NCI-H2107 (cell line): ENCODE measurements at places on chromosomes 2 and 18.
A peak's percentile ranks its signal among the peaks of the same experiment; 100 is the strongest.

DNA sequence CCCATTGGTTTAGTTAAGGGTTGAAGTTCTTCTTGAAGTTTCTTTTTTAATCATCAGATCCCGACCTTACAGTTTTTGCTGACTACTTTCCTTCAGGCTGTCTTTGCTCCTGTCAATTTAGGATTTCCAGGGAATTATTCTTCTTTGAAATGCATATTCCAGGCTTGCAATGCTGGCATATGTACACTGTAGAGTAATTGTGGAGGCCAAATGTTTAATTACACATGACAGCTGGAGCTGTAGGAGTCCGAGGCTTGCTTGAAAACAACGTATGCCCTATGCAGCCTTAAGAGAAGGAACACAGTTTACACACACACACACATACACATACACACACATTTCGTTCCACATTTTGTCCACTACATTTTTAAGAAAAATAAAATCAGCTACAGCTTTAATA is 602.3 kb downstream of the TMEM182 start:
- no peak for DNase-seq

DNA sequence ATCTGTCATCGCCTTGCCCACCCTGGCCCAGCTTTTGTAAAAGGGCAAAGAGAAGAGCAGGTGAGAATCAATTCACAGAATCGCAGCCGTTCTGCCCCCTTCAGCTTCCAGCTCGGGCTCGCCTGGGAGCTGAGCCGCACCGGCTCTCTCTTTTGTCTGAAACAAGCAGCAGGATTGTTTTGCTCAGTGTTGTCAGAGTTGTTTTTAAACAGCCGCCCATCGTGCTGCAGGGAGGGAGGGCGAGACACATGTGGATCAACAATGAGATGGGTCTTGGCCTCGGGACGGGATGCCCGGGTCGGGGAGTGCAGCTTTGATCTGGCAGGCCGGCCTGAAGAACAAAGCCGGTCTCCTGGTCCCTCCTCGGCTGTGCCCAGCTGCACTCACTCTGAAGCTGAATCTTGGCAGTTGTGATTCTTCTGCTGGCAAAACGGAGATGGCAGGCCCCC is 39.7 kb upstream of the HDAC4 start:
- no peak for DNase-seq

DNA sequence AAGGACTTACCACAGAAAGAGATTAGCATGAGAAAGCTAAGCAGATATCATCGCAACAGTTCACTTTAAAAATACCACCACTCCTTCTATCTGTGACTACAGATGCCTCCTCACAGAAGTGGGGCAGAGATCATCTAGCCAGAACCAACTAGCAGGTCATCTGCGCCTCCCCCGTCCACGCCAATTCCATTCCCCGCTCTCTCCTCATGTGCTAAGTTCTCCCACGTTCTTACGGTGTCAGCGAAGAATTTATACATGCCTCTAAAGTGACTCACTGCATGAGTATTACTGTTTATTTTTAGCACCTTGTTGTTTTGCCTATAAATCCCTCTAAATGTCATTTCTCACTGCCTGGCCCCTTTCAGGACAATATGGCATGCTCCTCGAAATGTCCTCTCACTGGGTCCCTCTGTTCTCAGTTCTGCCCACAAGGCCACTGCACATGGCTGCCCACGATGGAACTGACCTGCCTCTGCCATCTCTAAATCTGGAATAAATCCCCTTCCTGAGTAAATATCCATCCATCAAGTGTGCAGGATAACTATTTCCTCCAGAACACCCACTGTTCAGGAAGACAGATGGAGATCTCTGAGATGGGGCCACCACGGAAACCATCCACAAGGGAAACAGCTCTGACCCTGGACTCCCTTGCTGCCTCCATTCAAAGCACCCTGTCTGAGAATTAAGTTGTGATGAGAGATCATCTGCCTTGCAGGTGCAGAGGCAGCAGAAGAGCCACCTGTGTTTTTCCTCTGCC is 137.7 kb downstream of the IRS1 start:
- no peak for DNase-seq

GRCh38 chr2:95240091-95240490 is 32.8 kb downstream of the ZNF892 start:
- no peak for DNase-seq

GRCh38 chr2:148932536-148932935 is 57.5 kb downstream of the KIF5C start:
- no peak for DNase-seq

DNA sequence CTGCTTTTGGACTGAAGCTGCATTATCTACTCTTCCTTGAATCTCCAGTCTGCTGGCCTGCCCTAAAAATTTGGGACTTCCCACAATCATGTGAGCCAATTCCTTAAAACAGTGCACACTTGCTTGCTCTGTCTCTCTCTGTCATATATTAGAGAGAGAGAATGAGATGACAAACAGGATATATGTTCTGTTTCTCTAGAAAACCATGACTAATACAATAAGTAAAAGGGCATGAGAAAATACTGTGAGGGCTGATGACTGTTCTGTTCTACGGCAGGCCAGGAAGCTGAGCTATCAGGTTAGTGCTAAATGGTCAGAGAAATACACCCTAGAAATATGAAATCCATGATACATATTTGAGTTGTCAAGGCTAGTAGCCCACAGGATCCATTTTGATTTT is 1896.8 kb upstream of the CELF4 start:
- no peak for DNase-seq

DNA sequence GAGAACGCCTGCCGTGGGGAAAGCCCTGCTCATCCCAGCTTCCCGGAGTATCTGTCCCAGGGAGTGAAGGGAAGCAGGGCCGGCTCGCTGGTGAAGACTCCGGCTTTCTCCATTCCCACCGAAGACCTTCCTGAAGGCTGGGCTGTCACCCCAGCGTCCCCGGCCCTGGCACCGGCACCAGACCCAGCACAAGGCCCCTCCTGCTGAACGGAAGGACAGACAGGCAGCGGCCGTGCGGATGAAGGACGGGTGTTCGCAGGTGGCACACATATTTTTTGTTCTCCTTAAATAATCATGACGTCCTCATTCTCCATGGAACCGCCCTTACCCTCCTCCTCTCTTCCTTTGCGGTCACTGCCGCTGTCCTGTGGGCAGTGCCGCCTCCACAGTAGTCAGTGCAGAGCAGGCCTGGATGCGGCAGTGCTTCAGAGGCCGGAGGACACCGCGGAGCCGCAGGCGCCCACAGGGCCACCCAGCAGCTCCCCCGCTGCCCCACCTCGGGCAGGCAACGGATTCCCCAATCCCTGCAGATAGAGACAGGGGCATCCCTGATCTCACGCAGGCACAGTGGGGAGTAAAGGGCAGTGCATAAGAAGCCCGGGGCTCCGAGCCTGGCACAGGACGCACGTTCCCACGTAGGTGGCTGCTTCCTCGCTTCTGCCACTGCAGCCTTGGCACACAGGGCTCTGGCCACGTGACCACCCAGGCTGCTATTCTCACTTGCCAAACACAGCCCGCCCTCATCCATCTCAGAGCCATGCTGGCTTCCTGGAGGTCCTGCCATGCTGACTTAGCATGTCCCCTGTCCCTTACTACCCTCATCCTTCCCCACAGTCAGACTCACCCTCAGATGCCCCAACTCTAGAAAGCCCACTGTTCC is 229.7 kb downstream of the EIPR1 start:
- no peak for DNase-seq

GRCh38 chr2:190649035-190649797 is at the start of gene NAB1:
NAB1 (plus strand) TSS chr2:190649083; CDS start chr2:190659177, 10,094 bp downstream.
- no peak for DNase-seq

DNA sequence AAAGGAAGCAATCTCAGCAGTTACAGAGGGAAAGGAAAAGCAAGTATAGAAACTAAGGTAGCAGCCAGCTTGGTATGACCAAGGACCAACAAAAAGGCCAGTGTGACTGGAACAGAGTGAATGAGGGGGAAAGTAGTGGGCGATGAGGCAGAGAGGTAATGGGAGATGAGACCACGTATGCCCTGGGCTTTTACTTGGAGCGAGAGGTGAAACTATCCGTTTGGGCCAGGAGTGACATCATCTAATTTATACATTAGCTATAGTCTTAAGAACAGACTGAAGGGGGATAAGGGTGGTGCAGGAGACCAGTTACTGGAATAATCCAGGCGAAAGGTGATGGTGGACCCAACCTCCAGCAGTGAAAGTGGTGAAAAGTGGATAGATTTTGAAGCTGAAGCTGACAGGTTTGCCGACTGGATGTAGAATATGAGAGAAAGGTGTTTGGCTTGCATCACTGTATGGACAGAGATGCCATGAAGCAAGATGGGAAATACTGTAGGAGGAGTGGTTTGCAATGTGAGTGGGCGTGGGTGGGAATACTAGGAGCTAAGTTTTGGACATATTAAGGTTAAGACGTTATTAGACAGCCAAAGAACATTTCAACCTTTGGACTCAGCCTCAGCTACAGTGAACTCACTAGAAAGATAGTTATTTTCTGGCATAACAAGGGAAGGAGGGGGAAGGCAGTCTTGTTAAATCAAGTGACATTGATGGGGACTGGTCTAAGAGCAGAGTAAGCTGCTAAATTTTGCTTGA is 106.0 kb downstream of the PLEKHM3 start:
- no peak for DNase-seq

GRCh38 chr2:9280224-9280623 is 73.6 kb downstream of the ASAP2 start:
- DNase-seq = peak; percentile 61
